AG08396 (cell line): ENCODE measurements at places on chromosomes 1 and 21.
A peak's percentile ranks its signal among the peaks of the same experiment; 100 is the strongest.

DNA sequence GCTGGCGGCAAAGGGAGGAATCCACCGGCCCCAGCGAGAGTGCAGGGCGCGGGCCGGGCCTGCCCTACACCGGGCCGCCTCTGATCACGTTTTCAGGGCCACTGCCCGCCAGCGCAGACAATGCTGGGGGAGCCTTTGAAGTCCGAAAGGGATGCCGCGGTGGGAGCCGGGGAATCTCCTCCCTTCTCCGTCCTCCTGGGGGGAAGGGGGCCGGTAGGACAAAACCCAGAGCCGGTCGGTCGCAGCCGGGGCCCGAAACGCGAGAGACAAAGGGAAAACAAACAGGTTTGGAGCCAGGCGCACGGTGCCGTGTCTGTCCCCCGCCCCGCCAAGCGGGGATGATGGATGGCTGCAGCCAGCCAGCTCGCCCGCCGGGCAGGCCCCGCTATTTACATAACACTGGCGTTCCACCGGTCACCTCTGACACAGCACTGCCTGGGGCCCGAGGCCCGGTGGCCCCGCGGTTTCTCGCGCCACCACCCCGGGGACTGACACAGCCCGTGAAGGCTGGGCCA lies 92.0 kb downstream of the CASZ1 start:
- no peak for DNase-seq

- DNase-seq = no peak
Measured at GRCh38 chr21:42016364-42016985, 6.3 kb upstream of the ZBTB21 start.

DNA sequence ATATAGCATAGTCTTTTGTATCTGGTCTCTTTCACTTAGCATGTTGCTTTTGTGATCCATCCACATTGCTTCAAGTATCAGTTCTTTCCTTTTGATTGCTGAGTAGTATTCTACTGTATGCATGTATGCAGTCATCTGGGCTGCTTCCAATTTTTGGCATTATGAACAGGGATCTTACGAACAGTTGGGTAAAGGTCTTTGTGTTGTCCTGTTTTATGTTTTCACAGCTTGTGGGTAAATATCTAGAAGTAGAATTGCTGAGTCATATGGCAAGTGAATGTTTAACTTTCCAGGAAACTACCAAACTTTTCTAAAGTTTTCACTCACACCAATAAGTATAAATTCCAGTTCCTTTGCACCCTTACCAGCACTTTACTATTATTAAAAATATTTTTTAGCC lies 60.9 kb downstream of the LHX4 start:
- DNase-seq = no peak

GRCh38 chr1:23634840-23635651 lies 56.6 kb upstream of the RPL11 start:
- peak; percentile 88 for DNase-seq

- peak; percentile 54 for DNase-seq
Measured at GRCh38 chr1:51768971-51769588, 109.4 kb downstream of the NRDC start.

DNA sequence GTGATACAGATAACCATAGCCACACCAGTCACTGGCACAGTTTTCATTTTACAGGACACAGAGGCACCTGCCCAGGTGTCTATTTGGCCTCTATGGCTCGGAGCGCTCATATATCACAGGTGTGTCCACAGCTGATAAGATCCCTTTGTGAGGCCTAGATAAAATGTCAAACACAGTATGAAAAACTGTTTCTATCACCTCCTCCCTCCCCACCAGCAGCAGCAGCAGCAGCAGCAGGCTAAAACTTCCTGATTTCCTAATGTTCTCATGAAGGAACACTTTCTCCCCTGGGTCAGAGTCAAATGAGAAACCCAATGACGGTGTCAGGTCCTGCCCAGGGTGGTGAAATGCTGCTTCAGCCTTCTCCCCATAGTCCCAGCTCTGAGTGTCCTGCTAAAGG lies 24.4 kb downstream of the ELAPOR1 start:
- no peak for DNase-seq

DNA sequence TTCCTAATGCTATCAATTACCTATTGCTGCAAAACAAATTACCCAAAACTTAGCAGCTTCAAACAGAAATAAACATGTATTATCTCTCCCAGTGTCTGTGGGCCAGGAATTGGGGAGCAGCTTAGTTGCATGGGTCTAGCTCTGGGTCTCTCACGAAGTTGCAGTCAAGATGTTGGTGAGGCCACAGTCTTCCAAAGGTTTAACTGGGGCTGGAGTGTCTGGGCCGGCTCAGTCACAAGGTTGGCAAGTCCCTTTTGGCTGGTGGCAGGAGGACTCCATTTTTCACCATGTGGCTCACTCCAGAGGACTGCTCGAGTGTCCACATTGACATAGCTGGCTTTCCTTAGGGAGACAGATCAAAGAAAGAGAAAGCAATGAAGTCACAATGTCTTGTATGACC lies 5.0 kb upstream of the LRP8 start:
- no peak for DNase-seq
